ENCODE measurements at places on chromosomes 5 and 9.

- DNase-seq, result no peak
Observed at GRCh38 chr9:132595319-132595718, 12.9 kb downstream of the BARHL1 start.

DNA sequence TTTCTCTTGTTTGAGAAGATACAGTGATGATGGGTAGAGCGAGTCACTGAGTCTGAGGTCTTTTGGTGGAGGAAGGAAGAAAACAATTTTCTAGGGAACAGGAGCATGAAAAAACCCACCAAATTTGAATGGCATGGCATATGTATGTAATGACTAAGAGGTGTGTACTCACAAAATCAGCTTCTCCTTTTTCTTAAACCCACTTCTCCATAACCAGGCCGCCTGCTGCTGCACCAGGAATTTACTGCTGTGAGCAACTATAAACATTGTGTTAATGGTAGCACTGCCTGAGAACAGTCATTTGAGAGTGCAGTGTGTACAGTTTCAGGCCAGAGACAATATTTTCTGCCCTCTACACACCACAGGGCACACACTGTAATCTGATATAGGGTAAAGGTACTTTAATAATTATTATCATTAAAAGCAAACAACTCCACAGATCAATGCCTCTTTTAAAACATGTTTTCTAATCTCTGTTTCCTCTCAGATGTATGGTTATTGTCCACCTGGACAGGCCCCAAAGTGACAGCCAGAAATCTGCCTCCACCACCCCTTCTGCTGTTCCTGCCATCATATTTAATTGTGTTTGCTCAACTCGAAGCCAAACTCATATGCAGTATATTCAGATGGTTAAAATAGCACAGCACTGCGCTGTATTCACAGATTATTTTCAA, 241.6 kb downstream of the KIAA0825 start:
- no peak for DNase-seq

DNA sequence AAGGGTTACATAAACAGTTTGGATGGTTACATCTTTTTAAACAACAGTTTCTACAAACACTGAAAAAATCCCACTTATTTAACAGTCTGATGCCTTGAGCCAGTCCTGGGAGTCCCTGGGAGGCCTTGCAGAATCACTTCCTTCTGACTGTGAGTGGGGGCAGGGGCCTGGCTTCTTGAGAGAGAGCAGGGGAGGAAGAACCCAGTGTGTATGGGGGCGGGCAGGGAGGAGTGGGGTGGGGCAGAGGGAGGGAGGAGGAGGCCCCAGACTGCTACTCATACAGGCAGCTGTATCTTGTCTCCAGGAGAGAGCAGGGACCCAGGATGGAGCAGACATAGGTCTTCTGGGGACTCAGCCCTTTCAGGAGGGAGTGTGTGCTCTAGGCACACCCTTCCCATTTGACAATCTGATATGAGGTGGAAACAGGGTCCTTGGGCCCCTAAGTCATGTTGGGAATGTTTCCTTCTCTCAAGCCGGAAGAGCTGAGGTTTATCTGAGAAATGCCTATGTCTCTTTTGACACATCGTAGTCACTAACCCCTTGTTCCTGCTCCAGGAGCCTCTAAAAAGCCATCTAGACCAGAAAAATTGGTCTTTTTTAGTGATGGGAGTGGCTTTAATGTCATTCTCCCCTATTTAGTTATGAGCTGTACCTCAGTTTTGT, 52.8 kb downstream of the IRF1 start:
- peak; percentile 79 for DNase-seq

DNA sequence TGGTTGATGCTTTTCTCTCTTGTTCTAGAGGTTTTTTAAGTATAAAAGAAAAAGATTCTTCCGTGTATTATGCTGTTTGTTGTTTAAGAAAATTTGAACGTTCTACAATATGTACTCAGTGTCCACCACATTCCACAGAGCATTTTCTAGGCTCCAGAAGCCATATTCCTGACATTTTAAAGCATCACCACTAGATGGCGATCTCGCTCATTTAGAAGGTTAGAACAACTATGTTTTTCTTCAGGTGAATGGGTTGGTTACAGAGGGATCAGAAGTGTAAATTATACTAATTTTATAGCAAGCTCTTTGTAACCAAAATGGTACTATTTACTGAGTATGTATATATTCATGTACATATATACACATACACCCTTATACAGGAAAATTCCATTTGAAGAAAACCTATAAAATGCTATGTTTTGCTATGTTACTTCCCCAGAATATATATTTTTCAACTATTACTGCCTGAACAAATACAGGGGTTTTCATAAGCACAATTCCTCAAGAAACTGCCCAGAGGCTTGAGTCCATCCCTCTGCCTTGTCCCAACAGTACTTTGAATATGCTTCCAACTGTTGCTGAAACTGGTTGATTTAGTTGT, 284.3 kb downstream of the CCDC171 start:
- DNase-seq, result no peak
